Stimulated activated CD8-positive, alpha-beta memory T cell treated with anti-CD3 and anti-CD28 coated beads, Interleukin-12 subunit alpha, Interleukin-12 subunit beta, amount 100 ng/mL, for 4 hours (primary cell): ENCODE measurements at places on chromosomes 2 and 18.

DNA sequence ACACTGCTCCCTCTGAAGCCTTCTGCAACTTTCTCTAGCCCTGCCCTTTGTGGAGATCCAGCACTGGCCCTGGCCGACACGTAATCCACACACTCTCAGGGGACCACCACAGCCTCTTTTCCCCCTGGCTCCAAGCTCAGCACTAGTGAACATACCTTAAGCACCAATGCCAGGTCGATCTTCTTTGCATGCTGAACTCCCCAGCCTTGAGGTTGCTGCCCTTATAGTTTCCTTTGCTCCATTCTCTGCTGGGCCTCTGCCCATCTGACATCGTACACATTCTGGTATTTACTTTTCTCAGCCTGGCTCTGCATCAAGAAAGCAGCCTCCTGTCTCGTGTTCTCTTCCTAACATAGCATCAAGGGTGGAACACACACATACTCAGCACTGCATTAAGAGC, 361.5 kb downstream of the LPIN1 start:
- DNase-seq: no peak

- DNase-seq: no peak
These were observed 653 bp upstream of the ANKAR start for GRCh38 chr2:189673661-189674373.

DNA sequence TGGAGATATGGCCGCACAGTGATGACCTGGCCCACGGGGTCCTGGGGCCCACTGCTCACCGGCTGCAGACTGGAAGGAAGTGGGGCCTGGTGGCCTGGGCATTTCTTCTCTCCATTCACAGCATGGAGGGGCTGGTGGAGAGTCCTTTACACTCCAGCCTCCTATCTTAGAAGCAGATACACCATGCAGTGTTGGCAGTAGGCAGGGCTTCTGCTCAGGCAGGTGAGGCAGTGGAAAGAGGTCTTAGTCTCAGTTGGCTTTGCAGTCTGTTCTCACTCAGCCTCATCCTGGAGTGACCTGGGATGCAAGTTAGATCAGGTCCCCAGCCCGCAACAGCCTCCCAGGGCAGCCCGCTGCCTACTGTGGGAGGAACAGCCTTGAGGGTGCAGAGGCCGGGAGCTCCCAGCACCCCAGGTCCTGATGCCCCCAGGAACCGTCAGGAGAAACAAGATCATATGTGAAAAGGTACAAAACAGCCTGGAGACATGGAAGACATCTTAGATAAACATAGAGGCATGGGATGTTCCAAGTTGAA, 45.8 kb upstream of the OTOS start:
- DNase-seq: no peak

DNA sequence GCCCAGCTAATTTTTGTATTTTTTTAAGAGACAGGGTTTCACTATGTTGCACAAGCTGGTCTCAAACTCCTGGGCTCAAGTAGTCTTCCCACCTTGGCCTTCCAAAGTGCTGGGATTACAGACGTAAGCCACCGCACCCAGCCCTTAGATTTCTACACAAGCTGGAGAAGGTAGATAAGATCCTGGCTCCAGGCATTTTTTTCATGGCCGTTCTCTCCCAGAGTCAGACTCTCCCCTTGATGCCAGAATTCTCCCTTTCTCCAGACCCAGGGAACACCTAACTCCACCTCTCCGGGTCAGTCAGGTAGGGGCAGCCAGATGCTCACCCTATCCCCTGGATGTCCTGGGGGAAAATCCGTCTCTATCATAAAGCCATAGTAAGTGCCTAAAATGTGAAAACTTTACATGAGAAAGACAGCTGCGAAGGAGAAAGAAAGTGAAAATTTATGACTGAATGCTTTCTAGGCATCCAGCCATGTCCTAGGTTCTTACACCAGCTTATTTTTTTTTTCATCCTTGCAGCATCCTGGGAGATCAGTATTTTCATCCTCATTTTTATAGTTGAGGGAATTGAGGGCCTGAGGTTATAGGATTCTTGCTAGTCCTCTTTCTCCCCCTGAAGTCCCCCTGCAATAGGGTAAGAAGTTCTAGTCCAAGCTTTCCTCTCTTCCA, 16.3 kb downstream of the SIX3 start:
- DNase-seq: no peak

DNA sequence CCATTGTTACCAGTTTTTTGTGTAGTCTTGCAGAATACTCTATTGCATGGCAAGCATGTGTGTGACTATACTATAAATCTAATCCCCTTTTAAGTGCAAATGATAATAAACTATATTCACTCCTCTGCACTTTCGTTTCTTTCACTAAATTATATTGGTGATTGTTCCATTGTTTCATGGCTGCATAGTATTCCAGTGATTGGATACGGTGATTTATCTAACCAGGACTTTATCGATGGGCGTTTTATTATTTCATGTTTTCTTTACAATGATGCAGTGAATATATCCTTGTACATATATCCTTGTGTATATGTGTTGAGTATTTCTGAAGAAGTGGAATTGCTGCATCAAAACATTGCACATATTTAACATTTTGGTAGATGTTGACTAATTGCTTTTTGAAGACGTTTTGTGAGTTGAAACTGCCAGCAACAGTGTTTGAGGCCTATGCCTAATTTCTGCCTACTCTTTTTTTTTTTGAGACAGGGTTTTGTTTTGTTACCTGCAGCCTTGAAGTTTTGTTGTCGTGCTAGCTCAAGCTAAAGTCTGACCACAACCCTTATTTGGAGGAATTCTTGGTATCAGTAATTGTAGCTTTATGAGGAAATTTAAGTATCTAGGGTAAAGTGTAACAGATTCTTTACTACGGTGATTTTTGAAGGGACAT, 2.7 kb downstream of the MIB1 start:
- no peak for DNase-seq

DNA sequence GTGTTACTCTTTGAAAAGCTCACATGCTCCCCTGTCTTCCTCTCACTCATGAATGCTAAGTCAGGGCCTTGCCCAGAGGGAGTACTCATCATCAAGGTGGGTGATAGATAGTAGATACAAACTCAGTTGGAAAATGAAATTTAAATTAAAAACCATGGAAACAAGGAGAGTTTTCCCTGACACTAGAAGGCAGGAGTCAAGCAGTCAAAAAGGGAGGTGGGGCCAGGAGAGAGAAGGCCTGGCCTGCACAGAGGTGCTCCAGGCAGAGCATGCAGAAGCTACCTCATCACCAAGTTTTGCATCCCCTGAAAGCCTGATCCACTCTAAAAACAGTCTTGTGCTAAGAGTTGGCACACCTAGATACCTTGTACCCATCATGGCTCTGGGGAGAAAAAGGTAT, 143.7 kb downstream of the MYO5B start:
- DNase-seq: no peak

DNA sequence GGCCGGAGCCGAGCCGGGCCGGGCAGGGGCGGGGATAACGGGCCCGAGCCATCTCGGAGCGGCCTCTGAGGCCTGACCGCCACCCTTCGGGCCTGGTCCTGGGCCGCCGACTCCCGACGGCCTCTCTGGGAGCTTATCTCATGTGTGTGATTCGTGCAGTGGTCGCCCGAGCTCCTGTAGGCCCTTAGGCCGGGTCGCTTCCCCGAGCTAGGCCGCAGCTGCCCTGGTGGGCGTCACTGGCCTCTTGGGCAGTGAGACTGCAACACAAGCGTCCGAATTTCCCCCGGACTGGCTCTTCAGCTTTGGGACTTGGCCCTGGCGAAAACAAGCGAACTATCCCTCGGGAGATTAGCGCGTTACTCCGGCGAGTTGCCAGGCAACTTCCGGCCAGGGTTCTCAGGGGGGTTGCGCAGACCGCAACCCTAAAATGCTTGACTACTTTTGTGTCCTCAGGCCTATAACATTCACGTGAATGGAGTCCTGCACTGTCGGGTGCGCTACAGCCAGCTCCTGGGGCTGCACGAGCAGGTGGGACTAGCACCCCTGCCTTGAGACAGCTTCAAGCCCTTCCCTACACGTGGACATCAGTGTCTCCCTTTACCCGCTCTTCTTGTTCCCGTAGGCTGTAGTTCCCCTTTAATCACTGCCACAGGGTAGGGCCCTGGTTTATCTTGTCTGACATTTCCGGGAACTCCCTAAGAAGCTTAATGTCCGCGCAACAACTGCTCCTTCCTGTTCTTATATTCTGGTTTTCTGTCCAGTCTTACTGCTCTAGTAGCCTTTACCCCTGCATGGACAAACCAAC, 602 bp downstream of the SNX17 start:
- DNase-seq: no peak

DNA sequence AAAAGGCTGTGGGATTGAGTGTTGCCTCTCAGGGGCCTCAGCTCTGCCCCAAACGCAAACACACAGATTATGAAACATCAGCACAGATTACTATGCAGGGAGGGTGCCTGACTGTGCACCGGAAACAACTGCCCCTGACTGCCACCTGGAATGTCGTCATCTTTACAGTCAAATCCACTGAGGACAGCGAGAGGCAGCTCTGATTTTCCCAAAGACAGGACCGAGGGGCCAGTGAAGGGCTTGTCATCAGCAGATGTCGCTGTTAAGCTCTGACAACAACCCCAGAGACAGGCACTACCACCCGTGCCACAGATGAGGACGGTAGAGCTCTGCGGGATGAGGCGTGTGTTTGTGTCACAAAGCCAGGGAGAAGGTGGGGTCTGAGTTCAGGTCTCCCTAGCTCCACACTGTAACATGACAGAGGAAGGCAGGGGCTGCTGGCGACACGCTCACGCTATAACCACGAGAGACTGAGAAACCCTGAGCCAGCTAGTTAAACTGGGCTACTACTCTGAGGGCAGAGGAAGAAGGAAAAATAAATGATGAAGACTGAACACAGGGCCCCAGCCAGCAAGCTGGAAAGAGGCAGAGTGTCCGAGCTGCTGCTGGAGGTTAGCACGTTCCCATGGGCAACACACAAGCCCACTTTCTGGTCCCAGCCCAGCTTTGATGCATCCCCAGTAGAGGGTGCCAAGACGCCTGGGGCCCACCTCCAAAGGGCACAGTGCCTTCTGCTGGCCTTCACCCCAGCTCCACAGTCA, 47.0 kb downstream of the PARD6G start:
- no peak for DNase-seq

GRCh38 chr2:37897511-37897910, 27.6 kb upstream of the RMDN2 start:
- DNase-seq: no peak

DNA sequence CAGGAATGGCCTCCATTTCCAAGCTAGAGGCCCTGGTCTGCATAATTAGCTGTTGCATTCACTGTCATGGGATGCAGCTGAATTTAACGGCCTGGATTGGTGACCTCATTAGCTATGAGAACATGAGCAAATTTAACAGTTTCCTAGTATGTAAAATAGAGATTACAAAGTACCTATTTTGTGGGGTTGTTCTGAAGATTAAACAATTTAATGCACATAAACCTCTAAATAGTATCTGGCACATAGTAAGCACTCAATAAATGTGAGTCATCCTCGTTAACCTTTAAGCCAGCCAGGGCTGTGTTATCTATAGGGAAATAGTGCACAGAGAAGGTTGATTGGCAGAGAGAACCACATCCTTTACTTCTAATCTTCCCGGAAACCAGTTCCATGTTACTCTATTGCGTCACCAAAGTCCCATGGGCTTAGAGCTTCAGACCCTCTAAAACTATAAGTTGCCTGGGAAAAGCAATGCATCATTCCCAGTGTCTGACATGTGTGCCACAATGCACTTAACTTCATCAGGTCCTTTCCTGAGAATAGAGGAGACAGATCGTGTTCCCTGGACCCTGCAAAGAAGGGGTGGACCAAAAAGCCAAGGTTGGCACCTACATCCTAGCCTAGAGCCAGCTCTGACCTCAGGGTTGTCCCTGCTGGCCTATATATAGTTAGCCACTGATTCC, 196.5 kb downstream of the LNPK start:
- DNase-seq: no peak

- DNase-seq: no peak
These were observed 491 bp downstream of the ALK start for GRCh38 chr2:29920631-29921559.

- DNase-seq: no peak
These were observed 118.9 kb downstream of the ZNF236 start for GRCh38 chr18:76941284-76941683.

DNA sequence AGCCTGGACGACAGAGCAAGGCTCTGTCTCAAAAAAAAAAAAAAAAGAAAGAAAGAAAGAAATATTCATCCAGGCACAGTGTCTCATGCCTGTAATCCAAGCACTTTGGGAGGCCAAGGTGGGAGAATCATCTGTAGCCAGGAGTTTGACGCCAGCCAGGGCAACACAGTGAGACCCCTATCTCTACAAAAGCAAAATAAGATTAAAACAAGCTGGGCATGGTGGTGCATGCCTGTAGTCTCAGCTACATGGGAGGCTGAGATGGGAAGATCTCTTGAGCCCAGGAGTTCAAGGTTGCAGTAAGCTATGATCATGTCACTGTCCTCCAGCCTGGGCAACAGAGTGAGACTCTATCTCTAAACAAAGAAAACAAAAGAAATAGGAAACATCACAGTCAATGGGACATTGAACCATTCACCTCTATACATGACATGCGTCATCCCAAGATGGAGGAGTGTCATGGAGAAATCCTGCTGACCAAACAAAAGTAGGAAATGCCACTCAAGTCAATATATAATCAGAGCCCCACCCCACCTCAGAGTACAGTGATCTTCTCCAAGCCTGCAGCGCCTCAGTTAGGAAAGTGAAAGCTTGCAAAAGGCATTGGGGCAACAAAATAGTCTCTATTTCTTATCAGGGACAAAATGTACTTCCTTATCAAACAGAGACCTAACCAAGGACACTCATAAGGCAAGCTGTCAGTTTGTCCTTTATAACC, 9.8 kb downstream of the FEV start:
- no peak for DNase-seq

DNA sequence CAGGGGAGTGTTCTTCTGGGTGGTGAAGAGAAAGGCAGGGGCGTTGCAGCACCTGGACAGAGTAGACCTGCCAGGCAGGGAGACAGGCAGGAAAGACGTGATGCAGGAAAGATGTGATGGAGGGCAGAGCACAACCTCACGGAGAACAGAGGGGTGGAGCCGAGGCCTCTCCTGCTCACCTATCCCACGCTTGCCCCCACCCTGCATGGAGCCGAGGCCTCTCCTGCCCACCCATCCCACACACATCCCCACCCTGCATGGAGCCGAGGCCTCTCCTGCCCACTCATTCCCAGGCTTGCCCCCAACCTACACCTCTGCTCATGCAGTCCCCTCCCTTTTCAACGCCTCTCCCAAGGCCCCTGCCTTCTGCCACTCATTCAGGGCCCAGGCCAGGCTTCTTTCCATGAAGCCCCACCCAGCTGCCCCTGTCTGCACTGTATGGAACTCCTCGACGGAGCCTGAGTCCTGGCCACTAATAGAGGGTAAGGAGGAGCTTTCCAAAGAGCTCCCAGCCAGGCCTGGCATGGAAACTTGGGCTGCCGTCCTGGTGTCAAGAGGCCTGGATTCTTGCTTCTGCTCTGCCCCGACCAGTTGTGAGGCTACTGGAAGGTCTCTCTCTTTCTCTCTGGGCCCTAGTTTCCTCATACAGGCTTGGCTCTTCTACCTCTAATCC, 32.0 kb upstream of the LOXHD1 start:
- DNase-seq: no peak

GRCh38 chr2:47029737-47030524, 114.3 kb upstream of the MCFD2 start:
- DNase-seq: no peak

DNA sequence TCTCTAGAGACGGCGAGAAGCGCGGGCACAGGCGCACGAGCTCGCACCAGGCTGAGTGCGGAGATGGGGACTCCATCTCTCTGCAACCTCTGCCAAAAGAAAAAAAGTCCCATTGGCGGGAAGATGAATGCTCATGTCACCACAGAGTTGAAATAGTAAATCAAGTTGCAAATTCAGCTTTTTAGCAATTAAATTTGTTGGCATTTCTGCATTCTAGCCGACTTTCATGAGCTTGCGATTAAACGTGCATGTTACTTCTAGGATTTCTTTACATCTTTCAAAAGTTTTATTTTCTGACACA, 588 bp downstream of the CHAC2 start:
- no peak for DNase-seq

GRCh38 chr2:208278549-208278948, 12.5 kb downstream of the PIKFYVE start:
- no peak for DNase-seq
